ENCODE measurements at places on chromosomes 4 and X.

DNA sequence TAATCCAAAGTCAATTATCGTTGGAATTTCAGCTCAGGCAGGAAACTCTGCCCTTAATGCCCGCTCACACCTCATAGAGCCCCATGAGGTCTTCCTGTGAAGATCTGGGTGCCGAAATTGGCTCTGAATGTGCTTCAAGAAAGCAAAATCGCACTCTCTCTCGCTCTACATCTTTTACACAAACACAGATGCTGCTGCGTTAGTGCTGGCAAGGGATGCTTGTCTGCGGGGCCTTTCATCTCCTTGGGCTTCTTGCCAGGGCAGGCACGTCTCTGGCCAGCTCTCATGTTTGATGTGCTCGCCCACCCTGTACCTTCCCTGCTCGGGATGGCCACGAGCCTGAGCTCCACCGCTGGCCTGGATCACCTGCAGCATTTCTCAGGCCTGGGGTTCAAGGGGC lies 66.5 kb downstream of the CLCN4 start:
- no peak for DNase-seq

DNA sequence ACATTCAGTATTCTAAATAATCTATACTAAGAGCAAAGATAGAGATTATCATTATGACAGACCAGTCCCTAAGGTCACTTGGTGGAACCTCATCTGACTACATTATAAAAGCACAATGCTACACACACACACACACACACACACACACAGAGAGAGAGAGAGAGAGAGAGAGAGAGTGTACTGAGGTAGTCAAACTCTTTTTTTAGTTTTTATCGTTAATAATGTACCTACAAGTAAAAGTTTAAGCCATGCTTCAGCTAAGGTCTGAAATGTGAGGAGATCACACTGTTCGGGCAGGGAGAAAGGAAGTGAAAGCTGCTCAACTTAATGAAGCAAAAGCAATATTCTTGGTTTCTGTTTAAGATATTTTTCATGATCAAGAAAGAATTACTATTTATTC lies 75.8 kb upstream of the CCDC160 start:
- DNase-seq = no peak

DNA sequence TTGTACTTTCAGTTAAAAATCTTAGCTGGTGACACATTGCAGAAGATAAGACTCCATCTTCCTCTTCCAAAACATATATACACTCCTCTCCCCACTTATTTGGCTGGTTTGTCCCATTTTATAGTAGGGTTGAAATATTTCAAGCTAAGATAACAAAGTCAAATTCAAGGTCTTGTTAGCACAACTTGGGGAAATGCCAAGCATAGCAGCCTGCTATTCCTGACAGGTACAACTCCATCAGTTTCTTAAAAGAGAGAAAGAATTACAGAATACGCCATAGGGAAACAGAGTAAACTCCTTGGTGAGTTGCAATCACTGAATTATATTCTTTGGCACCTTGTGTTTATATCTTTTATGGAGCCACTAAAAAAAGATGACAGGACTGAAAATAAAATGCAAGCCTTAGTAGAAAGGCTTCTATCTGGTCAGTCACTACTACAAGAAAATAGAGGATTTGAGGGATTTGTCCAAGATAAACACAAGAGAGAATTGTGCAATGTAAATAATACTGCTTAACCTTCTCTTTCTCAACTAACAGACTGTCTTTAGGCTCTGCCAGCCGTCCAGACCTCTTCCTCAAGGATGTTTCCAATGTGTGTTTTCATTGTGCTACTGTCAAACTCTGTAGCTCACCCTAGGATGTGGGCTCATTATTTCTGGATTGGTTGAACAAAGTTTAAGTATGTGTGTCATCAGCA lies 170.3 kb downstream of the VEGFC start:
- DNase-seq = no peak

DNA sequence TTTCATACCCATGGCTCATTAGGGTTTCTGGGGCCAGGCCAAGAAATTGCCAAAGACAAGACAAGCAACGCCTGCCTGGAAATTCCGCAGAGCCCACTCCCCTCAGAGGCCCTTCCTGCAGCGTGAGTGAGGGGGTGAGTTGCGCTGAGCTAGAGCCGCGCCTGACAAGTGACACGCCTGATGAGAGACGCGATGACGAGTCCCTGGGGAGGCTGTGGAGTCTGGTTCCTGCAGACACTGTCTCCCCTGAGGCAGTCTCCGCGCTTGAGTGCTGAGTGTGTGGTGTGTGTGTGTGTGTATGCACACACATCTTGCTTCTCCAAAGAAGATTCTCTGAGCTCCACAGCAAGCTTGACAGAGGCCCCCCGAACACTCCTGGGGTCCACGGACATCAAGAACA lies 269.8 kb downstream of the BCOR start:
- DNase-seq = no peak

DNA sequence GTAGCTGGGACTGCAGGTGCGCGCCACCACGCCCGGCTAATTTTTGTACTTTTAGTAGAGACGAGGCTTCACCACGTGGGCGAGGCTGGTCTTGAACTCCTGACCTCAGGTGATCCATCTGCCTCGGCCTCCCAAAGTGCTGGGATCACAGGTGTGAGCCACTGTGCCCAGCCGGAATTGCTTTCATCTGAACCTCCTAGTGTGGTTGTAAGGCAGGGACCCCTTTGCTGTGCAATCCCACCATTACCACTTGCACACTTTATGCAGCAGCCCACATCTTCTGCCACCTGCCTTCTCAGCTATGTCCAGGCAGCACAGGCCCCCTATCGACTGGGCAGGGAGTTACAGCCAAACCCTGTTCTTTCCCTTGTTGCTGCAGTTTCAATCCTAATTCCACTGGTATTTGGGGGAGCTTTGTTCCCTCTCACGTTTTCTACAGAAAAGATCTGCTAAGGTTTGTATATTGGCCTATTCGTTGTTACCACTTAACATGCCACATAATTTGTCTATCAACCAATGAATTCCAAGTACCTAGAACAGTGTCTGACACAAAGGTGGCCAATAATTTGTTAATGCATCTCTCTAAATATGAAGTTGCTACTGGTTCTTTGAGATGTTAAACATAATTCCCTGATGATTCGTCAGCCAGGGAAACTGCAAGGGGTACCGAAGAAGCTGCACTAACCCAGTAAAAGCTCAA lies 6.5 kb downstream of the RPL39 start:
- no peak for DNase-seq

- DNase-seq = no peak
These were observed 4.9 kb upstream of the ZNF81 start for GRCh38 chrX:47831788-47832187.

GRCh38 chrX:38225093-38225492 lies 4.4 kb upstream of the SRPX start:
- DNase-seq = no peak

GRCh38 chr4:37000281-37000680 lies 244.3 kb upstream of the NWD2 start:
- no peak for DNase-seq

DNA sequence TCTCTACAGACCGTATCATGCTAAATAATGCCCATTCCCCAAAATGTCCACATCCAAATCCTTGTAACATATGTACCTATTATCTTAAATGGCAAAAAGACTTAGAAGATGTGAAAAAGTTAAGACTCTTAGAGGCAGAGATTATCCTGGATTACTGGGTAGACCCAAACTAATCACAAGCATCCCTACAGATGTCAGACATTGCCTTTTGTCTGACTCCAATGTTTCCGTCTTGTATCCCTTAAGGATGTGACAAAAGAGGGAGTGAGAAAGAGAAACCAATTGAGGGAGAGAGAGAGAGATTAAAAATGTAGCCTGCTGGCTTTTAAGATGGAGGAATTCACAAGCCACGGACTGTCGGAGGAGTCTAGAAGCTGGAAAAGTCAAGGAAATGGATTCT lies 401.9 kb upstream of the FSTL5 start:
- DNase-seq = no peak

- no peak for DNase-seq
These were observed 179.1 kb upstream of the TBC1D9 start for GRCh38 chr4:140935254-140935653.

- no peak for DNase-seq
These were observed 452.3 kb upstream of the GRID2 start for GRCh38 chr4:91851456-91851855.
